Endodermal cell (in vitro differentiated cells): ENCODE measurements at places on chromosomes 1 and 21. TPM values are rescaled to one million over a fixed set of nuclear protein-coding genes. Genes with fewer than 3 reads are reported as not detected.

DNA sequence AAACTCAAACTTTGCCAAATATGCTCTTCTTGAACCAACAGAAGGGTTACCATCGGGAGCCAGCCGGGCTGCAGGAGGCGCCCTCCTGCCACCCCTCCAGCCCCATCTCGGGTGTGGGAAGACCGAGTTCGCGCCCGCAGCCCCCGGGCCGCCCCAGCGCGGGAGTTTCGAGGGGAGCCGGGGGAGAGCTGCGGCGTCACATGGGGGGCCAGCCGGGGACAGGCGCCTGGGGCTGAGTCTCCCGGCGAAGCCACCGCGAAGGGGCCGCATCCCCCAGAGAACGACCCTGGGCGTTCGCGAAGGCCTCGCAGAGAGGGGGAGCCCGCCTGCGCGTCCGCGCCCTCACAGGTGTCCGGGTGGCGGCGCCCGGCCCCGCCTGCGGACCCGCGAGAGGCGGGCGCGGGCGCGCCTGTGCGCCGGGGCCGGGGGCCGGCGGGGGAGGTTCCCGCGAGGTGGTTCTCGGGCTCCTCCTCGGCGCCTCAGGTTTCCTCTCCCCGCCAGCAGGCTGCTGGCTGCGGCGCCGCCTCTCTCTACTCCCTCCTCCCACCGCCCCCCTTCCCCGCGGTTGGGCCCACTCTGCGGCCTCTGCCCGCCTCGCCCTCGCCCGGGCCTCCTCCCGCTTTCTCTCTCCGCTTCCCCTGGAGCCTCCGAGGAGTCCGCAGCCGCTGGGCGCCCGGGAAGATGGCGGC lies at the start of gene RAVER2:
Gene RAVER2, plus strand, starts transcription at position 584 of the 689 bp plus-strand sequence. Its CDS starts 98 bp downstream, at position 682.
- peak; percentile 92 for DNase-seq
- H3K4me3 ChIP-seq: peak within 1 kb of the TSS; percentile 91
- no peaks in the 10 kb centered on the region for H3K36me3 ChIP-seq
- peak within 1 kb of the TSS; percentile 37 for H3K27ac ChIP-seq

CRP gene
- total RNA-seq: not detected in 2 replicates

TOR1AIP1 gene
- total RNA-seq: 21.0 and 26.2 TPM in 2 replicates

- H3K27me3 ChIP-seq: no peaks in the 10 kb centered on the region
- H3K27ac ChIP-seq: no peak overlapping the region
- H3K4me3 ChIP-seq: no peak overlapping the region
- H3K36me3 ChIP-seq: peaks cover 5% of the 10 kb centered on the region
- no peaks in the 10 kb centered on the region for H3K4me1 ChIP-seq
Observed at GRCh38 chr1:243798726-243799125, 51.3 kb downstream of the AKT3 start.

GRCh38 chr1:24930260-24931145 lies at the start of gene RUNX3:
RUNX3 (minus strand) TSS chr1:24930276; CDS start chr1:24929868, 408 bp downstream.
- peak; percentile 85 for DNase-seq
- H3K27me3 ChIP-seq: peaks cover 95% of the 10 kb centered on the region
- H3K4me3 ChIP-seq: peak within 1 kb of the TSS; percentile 41
- no peaks in the 10 kb centered on the region for H3K36me3 ChIP-seq
- H3K27ac ChIP-seq: no peak within 1 kb of the TSS

GRCh38 chr1:227459977-227460376 lies 103.4 kb upstream of the ZNF678 start:
- H3K4me1 ChIP-seq: no peaks in the 10 kb centered on the region
- H3K4me3 ChIP-seq: no peak overlapping the region
- no peak for DNase-seq
- H3K27me3 ChIP-seq: no peaks in the 10 kb centered on the region
- H3K36me3 ChIP-seq: no peaks in the 10 kb centered on the region
- no peak overlapping the region for H3K27ac ChIP-seq

- peaks cover 30% of the 10 kb centered on the region for H3K36me3 ChIP-seq
- no peaks in the 10 kb centered on the region for H3K27me3 ChIP-seq
- peaks cover 3% of the 10 kb centered on the region for H3K4me1 ChIP-seq
- H3K4me3 ChIP-seq: peak overlapping the region; percentile 100
- no peak overlapping the region for H3K27ac ChIP-seq
Observed at GRCh38 chr1:32818804-32819541, 1.5 kb downstream of the S100PBP start.

DNA sequence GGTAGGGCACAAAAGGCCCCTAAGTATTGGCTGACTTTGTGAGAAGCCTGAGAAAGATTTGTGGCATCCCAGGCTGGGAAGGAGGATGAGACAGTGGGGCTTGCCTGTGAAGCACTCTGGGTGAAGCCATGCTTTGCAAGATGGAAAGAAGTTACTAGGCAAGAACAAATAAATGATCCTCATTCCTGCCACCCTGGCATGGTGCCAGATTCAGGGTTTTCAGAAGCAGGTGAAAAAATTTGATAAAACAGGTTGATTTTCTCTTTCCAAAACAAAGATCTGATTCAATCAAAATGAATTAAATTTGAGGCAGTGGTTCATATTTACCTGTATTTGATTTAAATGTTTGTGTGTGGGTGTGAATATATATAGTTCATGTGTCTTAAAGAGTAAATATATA lies 386.9 kb upstream of the PROX1 start:
- no peaks in the 10 kb centered on the region for H3K27me3 ChIP-seq
- no peak overlapping the region for H3K4me3 ChIP-seq
- H3K36me3 ChIP-seq: no peaks in the 10 kb centered on the region
- no peak for DNase-seq
- H3K27ac ChIP-seq: no peak overlapping the region
- no peaks in the 10 kb centered on the region for H3K4me1 ChIP-seq

HSPB7 gene
- not detected in 2 replicates for total RNA-seq

OPRD1 gene
- 0.55 and 0.56 TPM in 2 replicates for total RNA-seq

DNA sequence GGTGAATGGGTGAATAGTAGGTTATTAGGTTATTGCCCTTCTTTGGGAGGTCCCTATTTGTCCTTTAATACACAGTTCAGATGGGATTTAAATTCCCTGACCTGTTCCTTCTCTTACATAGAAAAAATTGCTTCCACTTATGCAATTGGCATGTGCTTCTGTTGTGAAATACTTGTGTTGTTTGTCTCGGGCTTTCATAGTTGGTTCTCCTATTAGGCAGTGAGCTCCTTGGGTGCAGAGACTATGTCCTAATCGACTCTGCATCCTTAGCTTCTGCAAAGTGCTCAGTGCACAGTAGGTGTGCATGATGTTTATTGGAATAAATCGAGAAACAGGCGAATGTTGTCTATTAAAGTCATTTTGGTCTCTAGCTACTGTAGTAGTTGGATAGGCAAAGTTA lies 1.3 kb upstream of the PDE4B start:
- H3K4me3 ChIP-seq: no peak overlapping the region
- DNase-seq: no peak
- H3K36me3 ChIP-seq: no peaks in the 10 kb centered on the region
- H3K4me1 ChIP-seq: no peaks in the 10 kb centered on the region
- H3K27ac ChIP-seq: no peak overlapping the region
